Hematopoietic multipotent progenitor cell treated with erythropoietin and hydrocortisone succinate and interleukin-3 and kit ligand, for 8 days (in vitro differentiated cells): ENCODE measurements at places on chromosomes 4 and X.

- no peak for DNase-seq
These were observed 5.4 kb upstream of the ACSL1 start for GRCh38 chr4:184831153-184831552.

DNA sequence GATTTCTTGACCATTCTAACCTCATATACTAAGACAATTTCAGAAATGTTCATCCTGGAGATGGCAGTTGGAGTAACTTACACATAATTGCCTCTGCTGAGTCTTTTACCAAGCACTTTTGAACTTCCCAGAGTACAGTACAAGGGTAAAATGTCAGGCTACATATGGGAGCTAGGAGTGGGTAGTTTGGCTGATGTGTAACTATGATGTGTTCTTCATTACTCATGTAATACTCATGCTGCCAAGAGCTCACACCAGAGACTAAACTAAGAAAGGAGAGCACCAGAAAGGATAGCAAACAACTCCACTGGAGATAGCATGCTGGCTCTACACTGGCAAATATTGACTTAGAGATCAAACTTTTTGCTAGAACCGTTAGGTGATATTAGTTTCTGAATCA, 194.0 kb downstream of the PDGFRA start:
- no peak for DNase-seq

DNA sequence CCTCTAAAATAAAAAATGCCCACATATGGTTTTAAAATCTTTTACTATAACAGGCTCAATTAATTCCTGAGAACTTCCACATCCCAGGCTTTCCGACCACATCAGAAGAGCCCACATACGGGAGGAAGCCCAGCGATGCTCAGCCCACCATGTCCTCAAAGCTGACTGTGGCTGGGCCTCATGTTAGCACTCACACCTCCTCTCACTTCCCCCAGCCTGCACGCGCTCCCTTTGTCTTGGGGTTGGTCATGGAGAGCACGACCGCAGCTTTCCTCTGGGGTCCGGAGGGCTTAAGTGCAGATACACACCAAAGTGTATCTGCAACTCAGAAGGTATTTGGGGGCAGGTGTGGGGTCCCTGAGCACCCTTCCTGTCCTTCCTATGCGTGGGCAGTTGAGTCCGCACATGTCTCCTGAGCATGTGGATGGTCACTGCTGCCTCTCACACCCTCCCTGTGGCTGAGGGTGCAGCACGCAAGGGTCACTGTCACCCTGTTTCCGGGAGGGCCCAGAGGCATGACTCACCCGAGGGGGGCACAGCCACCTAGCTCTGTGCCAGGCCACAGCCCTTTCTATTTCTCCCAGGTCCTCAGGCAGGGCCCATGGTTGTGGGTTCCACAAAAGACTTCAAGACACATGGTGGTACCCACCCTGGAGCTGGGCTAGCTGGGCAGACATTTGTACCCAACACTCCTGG, 21.2 kb downstream of the WDR1 start:
- peak; percentile 12 for DNase-seq

DNA sequence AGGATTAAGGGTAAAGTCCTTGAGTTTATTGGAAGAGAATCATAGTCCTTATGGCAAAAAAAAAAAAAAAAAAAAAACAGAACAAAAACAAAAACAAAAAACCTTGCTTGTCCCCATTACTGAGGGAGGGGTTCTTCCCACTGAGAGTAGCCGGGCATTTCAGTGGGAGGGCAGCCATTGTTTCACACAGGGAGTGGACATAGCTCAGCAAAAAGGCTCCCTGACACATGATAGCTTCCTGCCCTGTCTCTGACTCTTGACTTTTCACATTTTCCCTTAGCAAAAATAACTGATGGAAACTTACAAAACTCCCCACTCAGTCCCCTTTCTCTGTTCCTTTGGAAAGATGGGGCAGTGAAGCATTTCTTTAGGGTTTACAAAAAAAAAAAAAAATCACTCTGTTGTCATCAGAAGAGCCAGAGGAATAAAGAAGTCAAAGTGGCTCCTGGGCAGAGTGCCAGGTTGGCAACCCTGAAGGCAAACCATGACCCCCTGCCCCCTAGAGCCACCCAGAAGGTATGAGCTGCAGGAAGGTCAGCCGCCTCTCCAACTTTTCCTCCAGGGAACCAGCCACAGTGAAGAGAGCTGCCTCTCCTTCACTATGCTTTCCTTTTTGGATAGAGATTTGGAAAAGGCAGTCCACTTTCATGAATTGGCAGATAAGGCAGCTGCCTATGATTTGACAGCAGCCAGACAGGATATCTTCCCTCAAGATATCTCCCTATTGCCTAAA, 170.6 kb downstream of the KDR start:
- no peak for DNase-seq

DNA sequence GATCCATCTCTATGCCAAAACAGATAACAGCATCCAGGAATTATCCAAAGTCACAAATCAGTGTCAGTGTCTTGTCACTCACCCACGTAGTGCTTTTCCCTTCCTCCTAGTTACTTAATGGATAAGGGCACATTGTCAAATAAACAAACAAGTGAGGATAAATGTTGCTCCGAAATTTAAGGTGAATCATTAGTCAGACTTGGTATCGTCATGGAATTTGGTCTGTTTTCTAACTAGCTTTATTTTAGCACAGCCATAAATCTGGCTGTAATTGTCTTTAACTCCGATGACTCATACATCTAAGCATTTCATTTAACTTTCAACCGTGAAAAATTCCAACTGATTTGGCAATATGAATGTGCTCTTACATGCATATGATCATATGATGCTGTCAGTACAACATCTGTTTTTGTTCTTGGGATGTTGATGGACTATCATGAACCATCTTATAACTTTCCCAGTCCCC, 83.3 kb downstream of the SNCA start:
- DNase-seq: no peak

DNA sequence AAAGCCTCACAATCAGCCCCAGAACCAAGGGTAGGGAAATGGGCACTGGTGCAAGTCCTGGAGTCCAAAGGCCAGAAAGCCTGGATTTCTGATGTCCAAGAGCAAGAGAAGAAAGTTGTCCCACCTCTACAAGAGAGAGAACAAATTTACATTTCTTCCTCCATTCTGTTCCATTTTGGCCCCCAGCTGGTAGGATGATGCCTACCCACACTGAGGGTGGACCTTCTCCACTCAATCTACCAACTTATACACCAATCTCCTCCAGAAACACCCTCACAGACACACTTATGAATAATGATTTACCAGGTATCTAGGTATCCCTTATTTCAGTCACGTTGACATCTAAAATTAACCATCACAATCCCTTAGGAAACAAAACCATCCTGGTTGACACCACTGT, 367.8 kb upstream of the GRIA3 start:
- no peak for DNase-seq

GRCh38 chrX:72685810-72686456, 28.2 kb downstream of the PHKA1 start:
- DNase-seq: no peak

GRCh38 chrX:150736475-150736874, 43.3 kb downstream of the MTMR1 start:
- DNase-seq: no peak
